ENCODE measurements at places on chromosomes 5 and 9. TPM values are rescaled to one million over a fixed set of nuclear protein-coding genes. Genes with fewer than 3 reads are reported as not detected.

Gene PTGES
- total RNA-seq, result not detected

Gene SGCD
- total RNA-seq, result not detected

Gene MARCHF3
- 2.4 TPM for total RNA-seq

Gene LPAR1
- total RNA-seq, result not detected

Gene OBP2B
- not detected for total RNA-seq

Gene SOX30
- 0.11 TPM for total RNA-seq

Gene SLC6A3
- total RNA-seq, result not detected

DNA sequence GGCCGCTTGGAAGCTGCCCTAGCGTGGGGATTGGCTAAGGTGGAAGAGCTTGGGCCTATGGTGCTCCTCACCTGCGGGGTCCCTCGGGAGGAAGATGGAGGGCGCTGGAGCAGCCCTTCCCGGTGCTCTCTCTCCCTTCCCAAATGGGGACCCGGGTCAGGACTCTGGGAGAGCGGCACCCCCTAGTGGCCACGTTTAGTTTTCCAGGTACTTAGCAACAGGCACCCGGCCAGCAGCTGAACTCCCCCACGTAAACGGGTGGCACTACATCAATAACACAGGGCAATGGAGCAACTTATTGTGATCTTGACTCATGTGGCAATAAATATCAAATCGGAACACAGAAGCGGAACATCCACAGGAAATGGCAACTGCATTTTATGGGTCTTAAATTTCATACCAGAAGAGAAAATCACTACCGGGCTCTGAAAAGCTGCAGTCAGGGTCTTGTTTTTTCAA lies 316.6 kb downstream of the AGTPBP1 start:
- DNase-seq, result peak; percentile 69

DNA sequence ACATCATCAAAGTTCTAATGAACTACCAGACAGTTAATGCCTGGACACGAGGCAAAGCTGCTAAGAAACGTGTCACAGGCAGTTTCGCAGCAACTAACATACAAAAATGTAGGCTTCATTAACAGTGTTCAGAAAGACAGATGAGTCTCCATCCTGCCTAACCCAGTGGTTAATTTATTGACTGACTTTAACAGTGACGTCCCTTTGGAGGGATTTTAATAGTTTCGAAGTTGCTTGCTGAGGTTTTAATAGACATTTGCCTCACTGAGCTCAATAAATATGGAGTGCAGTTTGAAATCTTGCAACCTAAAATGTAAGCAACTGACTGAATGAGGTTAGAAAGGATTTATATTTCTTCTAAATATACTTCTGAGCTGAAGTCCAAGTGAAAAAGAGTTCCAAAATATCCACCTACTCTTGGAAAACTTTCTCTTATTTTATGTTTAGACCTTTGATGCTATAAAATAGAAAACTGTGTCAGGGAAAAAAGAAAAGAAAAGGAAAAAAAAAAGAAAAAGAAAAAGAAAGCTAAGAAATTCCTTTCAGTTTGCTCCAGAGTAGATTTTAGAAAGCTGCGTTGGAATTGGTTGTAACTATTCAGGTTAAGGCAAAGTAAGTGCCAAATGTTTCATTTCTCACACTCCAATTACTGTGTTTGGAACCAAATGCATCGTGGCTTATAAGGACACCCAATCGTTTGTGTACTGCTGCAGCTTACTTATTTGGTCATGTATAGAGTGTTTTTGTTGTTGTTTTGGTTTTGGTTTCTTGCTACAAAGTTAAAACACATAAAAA lies 2016.6 kb downstream of the MAT2B start:
- no peak for DNase-seq

DNA sequence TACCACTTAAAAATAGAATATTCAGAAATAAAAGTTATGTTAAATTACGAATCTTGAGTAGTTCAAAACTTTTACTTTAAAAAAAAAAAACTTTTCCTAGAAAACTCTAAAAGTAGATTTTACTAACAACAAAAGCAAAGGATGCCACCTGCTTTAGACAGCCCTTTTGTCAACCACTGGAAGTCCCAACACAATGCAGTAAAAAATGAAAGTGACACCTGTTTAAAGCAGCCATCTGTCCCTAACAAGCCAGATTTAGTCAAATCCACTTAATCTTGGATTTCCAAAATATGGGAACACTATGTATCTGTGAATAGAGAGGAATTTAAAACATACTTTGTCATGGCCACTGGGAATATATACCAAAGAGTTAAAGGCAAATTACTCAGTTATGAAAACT lies 3.8 kb downstream of the RFX3 start:
- DNase-seq, result no peak

DNA sequence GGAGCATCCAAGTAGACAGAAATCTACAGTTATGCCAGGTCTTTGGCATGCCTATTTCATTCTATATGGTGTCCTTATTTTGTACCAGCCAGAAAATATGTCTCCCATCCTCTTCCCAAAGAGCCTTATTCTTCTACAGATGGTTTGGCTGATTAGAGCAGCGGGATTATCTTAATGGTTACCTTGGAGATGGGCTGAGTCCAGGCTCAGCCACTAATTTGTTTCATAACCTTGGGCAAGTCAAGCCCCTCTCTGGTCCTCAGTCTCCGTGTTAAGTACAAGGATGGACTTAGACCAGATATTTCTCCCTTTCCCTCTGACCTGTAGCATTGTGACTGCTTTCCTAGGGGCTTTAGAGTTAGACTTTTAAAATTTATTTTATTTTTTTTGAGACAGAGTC lies 11.1 kb upstream of the GLE1 start:
- DNase-seq, result no peak

DNA sequence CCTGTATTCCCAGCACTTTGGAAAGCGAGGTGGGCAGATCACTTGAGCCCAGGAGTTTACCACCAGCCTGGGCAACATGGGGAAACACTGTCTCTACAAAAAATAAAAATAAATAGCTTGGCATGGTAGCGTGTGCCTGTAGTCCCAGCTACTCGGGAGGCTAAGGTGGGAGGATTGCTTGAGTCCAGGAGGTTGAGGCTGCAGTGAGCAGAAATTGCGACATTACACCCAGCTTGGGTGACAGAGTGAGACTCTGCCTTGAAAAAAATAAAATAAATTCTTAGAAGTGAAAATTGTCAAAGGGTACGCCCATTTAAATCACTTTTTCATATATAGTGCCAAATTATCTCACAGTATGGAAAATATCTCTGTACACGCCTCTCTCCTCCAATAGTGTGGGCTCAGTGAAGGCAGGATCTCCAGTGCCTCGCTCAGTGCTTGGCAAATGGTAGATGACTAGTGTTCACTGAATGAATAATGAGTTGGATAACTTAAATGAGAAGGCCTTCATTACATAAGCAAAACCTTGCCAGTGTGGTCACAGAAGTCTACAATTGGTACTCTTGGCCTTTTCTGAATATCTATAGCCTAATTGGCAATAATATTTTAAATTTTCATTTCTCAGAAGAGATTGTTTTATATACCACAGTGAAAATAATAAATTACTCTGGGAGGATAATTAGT lies 9.4 kb upstream of the CCL28 start:
- DNase-seq, result no peak

GRCh38 chr9:15132091-15132490 lies 174.9 kb downstream of the TTC39B start:
- no peak for DNase-seq

DNA sequence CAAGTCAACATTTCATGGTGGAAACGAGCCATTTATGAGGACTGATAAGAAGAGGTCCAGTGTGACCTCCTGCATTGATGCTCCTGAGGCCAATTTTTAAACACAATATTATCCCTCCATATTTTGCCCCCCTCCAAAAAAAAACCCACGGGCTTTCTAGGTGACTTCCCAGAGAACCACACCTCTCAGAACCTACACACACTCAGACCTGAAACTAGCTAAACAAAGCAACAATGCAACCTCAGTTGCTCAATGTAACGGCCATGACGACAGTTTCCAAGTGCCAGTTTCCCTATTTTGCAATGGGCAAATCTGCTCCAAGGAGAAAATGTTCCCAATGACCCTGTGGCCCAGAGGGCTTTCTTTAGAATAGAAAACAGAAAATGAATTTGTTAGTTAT lies 3.5 kb downstream of the NRG2 start:
- no peak for DNase-seq

DNA sequence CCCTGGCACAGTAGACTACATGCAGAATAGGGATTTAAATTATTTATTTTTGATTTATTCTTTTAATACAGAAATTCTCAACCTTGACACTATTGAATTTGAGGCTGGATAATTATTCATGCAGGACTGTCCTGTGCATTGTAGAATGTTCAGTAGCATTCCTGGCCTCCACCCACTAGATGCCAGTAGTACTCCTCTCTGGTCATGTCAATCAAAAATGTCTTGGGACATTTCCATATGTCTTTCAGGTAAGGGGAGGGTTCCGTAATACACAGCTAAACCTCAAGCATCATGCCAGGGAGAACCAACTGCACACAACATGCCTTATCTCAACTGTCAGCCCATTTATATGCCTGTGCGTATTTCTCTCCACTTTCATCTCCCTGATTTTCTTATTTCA lies 231.8 kb downstream of the BRINP1 start:
- no peak for DNase-seq

DNA sequence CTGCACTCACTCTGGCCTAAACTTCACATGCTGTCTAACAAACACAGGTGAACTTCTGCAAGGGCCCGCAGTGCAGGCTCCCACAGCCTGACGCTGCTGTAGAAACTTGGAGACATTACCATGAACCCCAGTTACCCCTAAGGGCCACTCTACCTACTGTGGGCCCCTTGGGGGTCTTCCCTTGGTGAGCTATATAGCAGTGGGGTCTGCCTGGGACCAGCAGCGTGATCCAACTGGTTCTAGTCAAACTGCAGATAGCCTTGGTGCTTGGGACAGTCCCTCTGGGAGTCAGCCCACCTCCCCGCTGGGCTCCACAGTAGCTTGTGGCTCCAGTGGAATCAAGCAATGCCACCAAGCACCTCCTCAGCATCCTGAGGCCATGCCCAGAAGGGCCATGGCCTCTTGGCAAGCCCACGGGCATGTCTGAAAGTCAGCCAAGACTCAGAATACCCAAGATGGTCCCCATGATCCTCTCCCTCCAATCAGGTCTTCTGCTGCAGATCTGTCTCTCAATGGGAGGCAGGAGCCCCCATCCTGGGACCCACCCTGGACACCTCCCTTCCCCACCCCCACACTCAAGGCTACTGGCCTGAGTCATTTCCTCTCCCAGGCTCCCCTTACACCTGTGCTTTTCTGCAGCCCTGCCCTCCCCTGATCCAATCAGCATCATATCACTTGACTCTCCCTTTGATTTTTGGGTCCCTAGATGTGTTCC lies 230.0 kb upstream of the IRX1 start:
- no peak for DNase-seq

- no peak for DNase-seq
Measured at GRCh38 chr9:1285526-1285925, 235.4 kb downstream of the DMRT2 start.

GRCh38 chr9:136511144-136511669 lies 28.4 kb upstream of the SEC16A start:
- DNase-seq, result no peak

DNA sequence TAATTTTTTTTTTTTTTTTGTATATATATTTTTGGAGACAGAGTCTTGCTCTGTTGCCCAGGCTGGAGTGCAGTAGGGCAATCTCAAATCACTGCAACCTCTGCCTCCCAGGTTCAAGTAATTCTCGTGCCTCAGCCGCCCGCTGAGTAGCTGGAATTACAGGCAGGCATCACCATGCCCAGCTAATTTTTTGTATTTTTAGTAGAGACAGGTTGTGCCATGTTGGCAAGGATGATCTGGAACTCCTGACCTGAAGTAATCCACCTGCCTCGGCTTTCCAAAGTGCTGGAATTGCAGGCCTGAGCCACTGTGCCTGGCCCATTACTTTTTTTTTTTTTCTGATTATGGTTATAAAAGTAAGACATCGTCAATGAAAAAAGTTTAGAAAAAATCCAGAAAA lies 84.0 kb upstream of the LMNB1 start:
- no peak for DNase-seq

- DNase-seq, result no peak
Measured at GRCh38 chr9:113511047-113511521, 47.6 kb downstream of the RGS3 start.

GRCh38 chr9:76594764-76595424 lies 135.9 kb downstream of the GCNT1 start:
- DNase-seq, result no peak

- DNase-seq, result no peak
Measured at GRCh38 chr5:83721953-83722901, 1.6 kb upstream of the HAPLN1 start.

GRCh38 chr9:125464591-125465385 lies 203.2 kb downstream of the GAPVD1 start:
- no peak for DNase-seq

Data from activated CD8-positive, alpha-beta T cell treated with anti-CD3 and anti-CD28 coated beads, Interleukin-2, amount 10 ng/mL, durations not matched to agents 7 days and 5 days (primary cell).